Activated T-cell treated with anti-CD3 and anti-CD28 coated beads for 4 hours (primary cell): ENCODE measurements at places on chromosomes 7 and 10.

GRCh38 chr7:26416004-26416403 is 124.3 kb downstream of the SNX10 start:
- DNase-seq = no peak

- DNase-seq = no peak
Observed at GRCh38 chr7:66930341-66930740, 9.3 kb downstream of the TMEM248 start.

DNA sequence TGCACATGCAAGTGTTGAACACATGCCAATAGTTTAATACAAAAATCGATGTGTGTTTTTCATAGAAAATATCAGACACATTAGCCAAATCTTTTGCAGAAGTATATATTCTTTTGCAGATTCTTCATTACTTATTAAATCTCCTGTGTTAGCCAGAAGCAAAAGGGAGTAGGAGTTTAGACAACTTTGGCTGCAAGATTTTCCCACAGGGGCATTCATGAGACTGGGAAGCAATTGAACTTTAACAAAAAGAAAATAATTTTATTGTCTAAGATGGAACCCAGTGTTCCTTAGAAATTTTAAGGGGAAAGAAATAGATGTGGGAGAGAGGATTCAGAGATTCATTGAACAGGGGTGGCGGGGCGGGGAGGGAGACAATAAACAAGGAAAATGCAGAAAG is 1336.0 kb downstream of the GATA3 start:
- no peak for DNase-seq

- no peak for DNase-seq
Observed at GRCh38 chr7:71308096-71308495, 176.2 kb downstream of the GALNT17 start.

- no peak for DNase-seq
Observed at GRCh38 chr10:100894589-100895294, 18.0 kb upstream of the SLF2 start.

DNA sequence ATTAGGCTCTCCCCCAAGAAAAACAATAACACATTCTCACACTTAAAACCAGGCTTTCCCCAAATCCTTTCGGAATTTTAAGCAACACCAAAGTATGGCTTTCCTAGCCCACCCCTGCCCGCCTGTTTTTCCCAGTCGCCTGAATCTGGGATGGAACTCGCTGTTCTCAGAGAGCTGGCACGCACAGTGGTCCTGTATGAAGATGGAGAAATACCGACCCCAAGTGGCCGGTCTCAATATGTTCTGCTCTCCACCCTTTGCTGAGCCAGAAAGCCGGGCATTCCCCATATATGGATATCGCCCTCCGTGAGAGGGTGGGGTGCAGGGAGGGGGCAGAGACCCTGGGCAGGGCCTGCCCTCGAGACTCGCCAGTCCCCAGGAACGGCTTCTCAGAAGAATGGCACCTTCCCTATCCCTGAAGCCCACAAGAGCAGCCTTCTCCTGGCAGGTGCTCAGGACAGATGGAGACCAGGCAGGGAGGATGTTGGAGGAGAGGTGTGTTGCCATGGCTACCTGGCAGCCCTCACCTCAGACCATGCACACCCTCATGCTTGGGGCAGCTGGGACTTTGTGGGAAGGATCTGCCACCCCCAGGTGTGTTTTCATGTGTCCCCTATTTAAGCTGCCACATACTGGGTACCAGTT is 3.4 kb downstream of the TACR2 start:
- no peak for DNase-seq

GRCh38 chr10:9823268-9823930 is 1194.3 kb upstream of the CELF2 start:
- DNase-seq = no peak

- no peak for DNase-seq
Observed at GRCh38 chr10:77244286-77244685, 393.3 kb downstream of the KCNMA1 start.

- no peak for DNase-seq
Observed at GRCh38 chr10:91604553-91605534, 28.0 kb downstream of the PPP1R3C start.

GRCh38 chr7:5797179-5797578 is 15.7 kb upstream of the RNF216 start:
- no peak for DNase-seq

GRCh38 chr10:113099431-113100183 is 149.6 kb downstream of the TCF7L2 start:
- no peak for DNase-seq

- no peak for DNase-seq
Observed at GRCh38 chr7:39688611-39689480, 65.5 kb downstream of the RALA start.

DNA sequence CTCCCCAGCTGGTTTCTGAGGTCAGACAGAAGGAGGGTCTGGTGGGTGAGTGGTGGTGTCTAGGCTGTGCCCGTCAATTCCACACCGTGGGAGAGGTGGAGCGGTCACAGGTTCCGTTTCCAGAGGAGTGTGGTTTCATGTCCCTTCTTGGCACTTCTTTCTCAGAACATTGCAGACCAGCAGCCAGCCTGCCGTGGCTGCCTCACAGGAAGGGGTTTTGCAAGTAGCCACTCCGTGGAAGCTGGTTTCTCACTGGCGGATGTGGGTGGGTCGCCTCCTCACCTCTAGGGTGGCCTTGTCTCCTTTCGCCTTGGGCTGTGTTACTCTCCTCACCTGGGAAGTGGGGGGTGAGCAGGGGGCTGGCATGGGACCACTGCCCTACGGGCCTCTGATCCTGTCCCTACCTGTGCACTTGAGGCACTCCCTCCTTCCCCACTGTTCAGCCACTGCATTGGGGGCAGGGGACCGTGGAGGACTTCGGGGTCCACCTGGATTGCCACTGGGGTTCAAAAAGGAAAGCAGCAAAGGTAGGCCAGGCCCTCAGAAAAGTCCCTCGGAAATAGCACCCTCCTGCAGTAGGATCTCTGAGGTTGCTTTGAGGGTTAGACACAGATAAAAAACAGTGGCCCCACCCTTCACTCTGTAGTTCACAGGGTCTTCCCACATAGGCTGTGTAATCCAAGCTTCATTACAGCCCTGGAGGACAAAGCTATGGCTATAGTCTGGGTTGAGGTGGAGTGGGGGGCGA is 33.9 kb downstream of the TSPAN14 start:
- no peak for DNase-seq

- DNase-seq = no peak
Observed at GRCh38 chr10:24462291-24462813, 253.4 kb downstream of the KIAA1217 start.

DNA sequence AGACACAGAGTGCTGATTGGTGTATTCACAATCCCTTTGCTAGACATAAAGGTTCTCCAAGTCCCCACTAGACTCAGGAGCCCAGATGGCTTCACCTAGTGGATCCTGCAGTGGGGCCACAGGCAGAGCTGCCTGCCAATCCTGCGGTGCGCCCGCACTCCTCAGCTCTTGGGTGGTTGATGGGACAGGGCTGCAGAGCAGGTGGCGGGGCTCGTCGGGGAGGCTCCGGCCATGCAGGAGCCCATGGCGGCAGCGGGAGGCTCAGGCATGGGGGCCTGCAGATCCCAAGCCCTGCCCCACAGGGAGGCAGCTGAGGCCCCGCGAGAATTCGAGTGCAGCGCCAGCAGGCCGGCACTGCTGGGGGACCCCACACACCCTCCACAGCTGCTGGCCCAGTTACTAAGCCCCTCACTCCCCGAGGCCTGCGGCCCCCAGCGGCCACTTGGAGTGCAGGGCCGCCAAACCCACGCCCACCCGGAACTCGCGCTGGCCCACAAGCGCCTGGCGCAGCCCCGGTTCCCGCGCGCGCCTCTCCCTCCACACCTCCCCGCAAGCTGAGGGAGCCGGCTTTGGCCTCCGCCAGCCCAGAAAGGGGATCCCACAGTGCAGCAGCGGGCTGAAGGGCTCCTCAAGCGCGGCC is 7.7 kb upstream of the BET1 start:
- DNase-seq = no peak

GRCh38 chr10:43076876-43077420 is at the start of gene RET:
Gene RET, plus strand, starts transcription at chr10:43077069. Its CDS starts 190 bp downstream, at chr10:43077259.
- DNase-seq = no peak

- DNase-seq = no peak
Observed at GRCh38 chr7:139321071-139321745, 19.9 kb upstream of the FMC1 start.

DNA sequence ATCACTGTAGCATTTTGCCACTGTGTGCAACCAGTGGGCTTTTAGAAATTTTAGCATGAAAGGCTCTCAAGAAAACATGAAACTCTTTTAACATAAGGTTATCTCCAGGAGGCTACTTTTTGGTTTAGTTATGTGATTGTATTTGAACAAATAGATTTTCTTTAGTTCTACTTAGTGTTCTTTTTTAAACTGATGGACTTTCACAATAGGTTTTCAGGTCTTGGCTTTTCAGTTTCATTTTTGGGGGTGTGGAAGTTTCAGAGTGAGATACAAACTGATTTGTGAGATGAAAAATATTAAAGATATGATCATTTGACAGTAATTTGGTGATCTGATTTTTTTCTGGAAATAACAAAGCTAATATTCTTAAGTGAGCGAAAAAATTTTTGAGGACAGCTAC is 344.1 kb downstream of the PHF14 start:
- no peak for DNase-seq
